ENCODE measurements at places on chromosomes 12 and 14.

DNA sequence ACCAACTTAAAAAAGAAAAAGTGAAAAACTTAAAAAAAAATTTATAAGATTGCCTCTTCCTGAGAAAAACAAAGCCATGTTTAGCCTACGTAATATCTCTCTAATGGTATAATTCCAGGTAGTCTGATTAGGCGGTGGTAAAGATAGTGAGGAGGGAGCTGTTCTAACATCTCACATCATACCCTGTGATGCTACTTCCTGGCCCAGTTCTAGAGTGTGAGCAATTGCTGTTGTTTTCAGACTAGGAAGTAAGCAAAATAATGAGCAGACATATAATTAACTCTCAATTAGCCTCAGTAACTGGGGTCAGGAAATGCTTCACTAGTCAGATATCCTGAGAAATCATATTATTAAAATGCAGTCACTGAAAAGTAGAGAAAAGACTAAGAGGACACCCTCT is 113.9 kb downstream of the PHLDA1 start:
- no peak for DNase-seq

GRCh38 chr12:88889326-88890110 is 309.2 kb upstream of the KITLG start:
- no peak for DNase-seq

DNA sequence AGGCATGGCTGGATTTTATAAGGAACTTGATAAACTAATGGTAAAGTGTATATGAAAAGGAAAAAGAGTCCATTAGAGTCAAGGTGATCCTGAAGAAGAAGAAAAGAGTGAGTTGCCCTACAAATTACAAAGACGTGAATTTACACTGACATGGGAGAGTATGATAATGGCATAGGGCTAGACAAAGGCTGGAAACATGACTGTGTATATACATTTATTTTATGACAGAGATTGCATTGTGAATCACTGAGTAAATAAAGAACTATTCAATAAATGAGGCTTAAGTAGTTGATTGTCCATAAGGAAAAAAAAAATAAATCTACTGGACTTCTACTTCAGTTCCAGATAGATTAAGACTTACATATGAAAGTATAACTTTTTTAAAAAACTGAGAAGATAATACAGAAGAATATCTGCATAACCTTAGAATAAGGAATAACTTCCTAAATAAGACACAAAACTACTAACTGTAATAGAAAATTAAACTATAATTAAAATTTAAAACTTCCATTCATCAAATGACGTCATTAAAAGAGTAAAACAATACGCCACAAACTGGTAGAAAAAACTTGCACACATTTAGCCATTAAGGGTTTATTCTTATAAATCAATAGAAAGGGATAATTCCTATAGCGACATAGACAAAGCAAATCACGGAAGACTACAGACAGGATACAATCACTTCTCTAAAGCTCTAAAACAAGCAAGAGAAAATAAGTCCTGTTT is 278.5 kb downstream of the NOVA1 start:
- DNase-seq, result no peak

DNA sequence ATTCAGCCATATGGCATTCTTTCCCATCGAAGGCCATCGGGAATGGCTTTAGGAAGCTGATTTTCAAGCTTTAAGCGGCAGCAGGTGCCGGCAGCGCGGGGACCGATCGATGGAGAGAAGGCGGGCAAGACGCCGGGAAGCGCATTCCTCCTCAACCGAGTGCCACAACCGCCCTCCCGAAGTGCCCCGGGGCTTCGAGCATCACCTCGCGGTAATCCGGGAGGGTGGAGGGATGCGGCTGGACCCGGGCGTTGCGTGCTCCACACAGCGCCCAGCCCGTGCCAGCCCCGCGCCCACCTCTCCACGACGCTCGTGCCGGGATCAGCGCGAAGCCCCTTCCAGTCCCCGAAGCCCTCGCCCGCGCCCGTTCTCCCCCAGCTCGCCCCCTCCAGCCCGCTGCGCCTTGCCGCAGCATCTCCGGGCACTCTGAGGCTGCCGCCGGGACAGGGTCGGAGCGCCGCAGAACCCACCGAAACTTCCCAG is 3.2 kb downstream of the USP44 start:
- DNase-seq, result no peak

- no peak for DNase-seq
Measured at GRCh38 chr12:57146961-57147944, at the start of gene LRP1-AS. Gene LRP1-AS (minus strand): TSS chr12:57147619.

GRCh38 chr12:13099844-13100604 is 3.4 kb downstream of the GSG1 start:
- DNase-seq, result no peak

DNA sequence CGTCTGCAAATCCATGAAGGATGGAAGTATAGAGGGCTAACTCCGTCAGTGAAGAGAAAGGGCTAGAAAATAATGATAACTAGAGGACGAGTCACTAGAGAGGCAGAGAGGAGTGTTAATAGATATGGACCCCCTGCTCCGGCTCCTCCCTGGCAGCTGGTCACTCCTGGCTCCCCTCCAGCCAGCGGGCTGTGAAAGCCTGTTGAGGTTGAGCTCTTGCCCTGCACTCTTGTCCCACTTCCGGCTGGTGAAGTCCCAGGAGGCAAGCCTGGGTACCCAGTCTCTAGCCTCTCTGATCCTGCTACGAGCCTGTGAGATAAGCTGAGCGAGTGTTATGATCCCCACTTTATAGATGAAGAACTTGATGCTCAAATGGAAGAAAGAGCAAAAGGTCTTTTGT is 90.3 kb downstream of the RFX4 start:
- DNase-seq, result no peak

DNA sequence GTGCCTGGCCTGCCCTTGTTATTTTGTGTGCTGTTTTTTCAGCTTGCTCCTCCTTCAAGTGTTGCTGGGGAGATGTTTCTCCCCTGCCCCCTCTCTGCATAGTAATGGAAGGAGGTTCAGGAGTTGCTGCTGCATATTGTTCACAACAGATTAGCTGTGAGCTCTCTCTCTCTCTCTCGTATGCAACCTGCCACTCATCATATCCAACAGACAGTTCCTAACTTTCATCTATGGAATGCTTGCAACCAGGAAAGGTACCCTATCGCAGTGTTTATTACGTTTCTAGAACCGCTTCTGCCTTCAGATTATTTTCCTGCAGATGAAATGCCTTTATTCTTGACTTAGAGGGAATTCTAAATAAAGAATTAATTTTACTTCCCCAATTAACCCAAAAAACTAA is 372.9 kb downstream of the RMST start:
- DNase-seq, result no peak

DNA sequence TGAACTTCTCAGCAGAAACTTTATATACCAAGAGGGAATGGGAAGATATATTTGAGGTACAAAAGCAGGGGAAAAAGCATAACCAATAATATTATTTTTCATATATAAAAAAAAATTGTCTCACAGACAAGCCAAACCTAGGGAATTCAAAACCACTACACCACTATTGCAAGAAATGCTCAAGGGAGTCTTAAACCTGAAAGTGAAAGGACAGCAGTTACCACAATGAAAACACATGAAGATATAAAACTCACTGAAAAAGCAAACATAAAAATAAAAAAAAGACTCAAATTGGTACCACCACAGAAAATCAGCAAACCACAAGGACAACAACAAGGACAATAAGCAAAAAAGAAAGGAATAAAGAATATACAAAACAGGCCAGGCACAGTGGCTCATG is 131.9 kb downstream of the CEP128 start:
- DNase-seq, result no peak

DNA sequence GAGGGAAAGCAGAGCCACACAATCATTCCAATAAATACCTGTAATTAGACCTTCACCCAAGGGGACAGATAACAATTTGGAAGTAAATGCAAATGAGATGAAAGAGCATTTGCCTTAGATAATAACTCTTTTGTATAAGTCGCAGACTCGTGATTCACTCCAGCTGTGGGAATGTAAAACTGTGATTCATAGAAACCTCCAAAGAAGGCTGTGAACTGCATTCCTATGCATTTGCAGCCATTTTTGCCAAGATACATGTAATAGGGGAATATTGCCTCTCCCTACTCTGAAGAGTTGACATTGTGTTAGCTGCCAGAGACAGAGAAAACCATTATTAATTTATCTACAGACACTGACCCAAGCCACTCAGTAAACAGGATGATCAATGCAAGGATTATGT is 181.9 kb upstream of the ARHGAP5 start:
- no peak for DNase-seq

DNA sequence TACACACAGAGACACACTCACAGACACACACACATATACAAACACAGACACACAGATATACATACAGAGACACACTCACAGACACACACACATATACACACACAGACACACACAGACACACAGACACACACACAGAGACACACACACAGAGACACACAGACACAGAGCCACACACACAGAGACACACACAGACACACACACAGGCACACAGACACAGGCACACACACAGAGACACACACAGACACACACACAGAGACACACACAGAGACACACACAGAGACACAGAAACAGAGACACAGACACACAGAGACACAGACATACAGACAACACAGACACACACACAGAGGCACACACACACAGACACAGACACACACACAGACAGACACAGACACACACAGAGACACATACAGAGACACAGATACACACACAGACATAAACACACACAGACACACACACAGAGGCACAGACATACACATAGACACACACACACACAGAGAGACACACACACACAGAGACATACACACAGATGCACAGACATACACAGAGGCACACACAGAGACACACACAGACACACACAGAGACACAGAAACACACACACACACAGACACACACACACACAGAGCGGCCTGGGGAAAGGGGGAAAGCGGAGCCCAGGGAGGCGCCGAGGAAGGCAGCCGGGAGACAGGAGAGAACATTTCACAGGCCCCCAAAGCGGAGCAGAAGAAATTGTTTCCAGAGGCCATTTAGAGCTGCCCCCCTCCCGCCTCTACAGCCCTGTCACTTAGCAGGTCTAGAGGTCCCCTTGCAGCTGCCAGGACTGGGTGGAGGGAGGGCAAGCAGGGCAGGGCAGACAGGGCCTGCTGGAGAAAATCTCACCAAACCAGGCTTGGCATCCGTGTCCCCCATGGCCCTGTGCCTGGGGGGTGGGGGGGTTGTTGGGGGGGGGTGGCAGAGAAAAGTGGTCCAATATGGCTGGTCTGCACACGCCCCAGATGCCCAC is 38.9 kb downstream of the SERPINA3 start:
- DNase-seq, result no peak

DNA sequence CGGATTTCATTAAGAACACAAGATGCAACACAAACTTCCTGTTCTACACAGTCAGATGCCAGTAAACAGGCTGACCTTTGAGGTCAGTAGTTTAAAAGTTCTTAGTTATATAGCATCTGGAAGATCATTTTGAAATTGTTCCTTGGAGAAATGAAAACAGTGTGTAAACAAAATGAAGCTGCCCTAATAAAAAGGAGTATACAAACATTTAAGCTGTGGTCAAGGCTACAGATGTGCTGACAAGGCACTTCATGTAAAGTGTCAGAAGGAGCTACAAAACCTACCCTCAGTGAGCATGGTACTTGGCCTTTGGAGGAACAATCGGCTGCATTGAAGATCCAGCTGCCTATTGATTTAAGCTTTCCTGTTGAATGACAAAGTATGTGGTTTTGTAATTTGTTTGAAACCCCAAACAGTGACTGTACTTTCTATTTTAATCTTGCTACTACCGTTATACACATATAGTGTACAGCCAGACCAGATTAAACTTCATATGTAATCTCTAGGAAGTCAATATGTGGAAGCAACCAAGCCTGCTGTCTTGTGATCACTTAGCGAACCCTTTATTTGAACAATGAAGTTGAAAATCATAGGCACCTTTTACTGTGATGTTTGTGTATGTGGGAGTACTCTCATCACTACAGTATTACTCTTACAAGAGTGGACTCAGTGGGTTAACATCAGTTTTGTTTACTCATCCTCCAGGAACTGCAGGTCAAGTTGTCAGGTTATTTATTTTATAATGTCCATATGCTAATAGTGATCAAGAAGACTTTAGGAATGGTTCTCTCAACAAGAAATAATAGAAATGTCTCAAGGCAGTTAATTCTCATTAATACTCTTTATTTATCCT is 13.5 kb downstream of the PTGER2 start:
- no peak for DNase-seq

- no peak for DNase-seq
Measured at GRCh38 chr14:92475451-92476187, 38.0 kb upstream of the RIN3 start.

DNA sequence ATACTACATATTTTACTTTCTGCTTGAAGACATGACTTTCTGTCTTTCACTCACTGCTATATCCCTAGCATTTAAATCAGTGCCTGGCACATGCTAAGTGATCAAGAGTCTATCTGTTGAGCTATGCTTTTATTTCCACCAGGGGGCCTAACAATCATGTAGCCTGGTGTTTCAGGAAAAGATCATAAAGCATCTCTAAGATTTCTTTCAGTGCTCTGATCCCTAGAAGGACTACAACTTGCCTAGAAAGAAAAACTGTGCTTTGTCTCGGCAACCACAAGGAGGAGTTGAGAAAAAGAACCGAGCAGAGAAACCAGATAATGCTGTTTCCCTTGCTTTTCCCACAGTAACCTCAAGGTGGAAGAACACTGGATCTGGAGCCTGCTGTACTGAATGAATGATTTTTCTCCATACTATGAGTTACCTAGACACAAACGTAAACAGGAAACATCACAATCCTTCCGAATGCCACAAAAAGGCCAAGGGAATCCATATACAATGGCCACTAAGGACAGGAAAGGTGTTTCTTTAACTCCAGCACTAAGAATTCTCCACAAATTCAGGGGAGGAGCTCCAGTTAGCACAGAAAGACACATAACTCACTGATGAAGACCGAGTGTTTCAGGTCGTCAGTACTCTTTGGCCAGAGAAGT is 1.2 kb downstream of the CRY1 start:
- DNase-seq, result no peak

DNA sequence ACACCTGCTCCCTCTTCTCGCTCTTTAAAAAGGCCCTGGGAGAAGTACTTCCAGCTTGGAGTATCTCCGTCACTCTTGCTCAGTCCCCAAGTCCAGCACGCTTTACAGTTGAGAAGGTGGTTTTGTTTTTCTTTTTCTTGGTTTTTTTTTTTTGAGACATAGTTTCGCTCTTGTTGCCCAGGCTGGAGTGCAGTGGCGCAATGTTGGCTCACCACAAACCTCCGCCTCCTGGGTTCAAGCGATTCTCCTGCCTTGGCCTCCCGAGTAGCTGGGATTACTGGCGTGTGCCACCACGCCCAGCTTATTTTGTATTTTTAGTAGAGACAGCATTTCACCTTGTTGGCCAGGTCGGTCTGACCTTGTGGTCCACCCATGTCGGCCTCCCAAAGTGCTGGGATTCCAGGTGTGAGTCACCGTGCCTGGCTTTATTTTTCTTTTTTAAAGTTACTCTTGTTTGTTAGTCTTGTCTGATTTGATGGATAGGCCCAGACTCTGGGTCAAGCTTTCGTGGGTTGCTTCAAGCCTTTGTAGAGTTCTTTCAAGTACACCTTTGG is 1.9 kb downstream of the TDRD9 start:
- DNase-seq, result no peak

DNA sequence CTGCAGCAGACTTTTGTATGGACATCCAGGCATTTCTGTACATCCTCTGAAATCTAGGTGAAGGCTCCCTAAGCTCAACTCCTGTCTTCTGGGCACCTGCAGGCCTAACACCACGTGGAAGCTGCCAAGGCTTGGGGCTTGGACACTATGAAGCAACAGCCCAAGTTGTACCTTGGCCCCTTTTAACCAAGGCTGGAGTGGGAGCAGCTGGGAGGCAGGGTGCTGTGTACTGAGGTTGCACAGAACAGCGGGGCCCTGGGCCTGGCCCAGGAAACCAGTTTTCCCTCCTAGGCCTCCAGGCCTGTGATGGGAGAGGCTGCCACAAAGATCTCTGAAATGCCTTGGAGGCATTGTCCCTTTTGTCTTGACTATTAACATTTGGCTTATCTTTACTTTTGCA is 214.4 kb upstream of the LRIG3 start:
- DNase-seq, result no peak

GRCh38 chr14:34113991-34114390 is 163.1 kb upstream of the EGLN3 start:
- no peak for DNase-seq

Measured in GOT3 (cell line).